Activated B cell treated with CpG ODN at 0.5 μM for 24 hours (primary cell): ENCODE measurements at places on chromosomes 7 and 10. TPM values are rescaled to one million over a fixed set of nuclear protein-coding genes. Genes with fewer than 3 reads are reported as not detected.

DNA sequence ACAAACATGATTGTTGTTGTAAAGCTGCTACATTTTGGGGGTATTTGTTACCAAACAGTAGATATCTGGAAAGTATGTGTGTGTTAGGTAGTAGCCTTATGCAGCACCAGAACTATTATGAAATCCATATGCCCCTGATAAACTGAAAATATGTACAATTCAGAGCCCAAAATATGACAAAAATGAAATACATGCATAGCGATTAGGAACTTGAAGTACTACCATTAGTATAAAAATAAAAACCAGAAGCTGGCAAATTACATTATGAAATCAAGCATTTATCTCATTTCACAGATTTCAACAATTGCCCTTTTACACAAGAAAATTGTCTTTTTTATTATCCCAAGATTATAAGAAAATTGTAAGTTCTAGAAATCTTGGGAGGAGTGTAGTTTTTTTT is 33.9 kb downstream of the SLC26A5 start:
- no peak for DNase-seq

DNA sequence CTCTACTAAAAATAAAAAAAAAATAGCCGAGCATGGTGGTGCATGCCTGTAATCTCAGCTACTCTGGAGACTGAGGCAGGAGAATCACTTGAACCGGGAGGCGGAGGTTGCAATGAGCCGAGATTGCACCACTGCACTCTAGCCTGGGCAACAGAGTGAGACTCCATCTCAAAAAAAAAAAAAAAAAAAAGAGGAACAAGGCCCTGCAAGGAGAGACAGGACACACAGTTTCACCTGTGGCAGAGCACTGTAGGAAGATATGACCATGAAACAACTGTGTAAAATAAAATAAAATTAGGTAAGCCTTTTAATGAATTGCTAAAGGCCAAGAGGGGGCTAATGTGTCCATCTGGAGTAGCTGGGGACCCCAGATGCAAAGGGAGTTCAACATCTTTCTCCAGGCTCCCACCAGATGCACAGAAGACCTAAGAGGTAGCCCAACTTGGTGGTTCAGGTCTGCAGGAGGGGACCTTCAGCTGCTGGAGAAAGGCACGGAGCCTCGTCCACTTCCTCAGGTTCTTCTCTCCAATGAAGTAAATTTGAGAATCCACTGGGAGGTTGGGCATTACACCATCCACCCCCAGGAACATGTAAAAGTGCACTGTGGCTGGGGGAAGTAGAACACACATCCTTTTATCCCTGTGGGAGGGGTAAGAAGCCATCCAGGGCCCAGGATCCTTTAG is 12.7 kb downstream of the PPIF start:
- DNase-seq, result no peak

- no peak for DNase-seq
These were observed at the start of gene TWIST1 for GRCh38 chr7:19117091-19117869. Gene TWIST1, minus strand, starts transcription at chr7:19117636. Its CDS starts 315 bp downstream, at chr7:19117321.

- DNase-seq, result no peak
These were observed 9.4 kb downstream of the PRSS58 start for GRCh38 chr7:142248166-142249160.

DNA sequence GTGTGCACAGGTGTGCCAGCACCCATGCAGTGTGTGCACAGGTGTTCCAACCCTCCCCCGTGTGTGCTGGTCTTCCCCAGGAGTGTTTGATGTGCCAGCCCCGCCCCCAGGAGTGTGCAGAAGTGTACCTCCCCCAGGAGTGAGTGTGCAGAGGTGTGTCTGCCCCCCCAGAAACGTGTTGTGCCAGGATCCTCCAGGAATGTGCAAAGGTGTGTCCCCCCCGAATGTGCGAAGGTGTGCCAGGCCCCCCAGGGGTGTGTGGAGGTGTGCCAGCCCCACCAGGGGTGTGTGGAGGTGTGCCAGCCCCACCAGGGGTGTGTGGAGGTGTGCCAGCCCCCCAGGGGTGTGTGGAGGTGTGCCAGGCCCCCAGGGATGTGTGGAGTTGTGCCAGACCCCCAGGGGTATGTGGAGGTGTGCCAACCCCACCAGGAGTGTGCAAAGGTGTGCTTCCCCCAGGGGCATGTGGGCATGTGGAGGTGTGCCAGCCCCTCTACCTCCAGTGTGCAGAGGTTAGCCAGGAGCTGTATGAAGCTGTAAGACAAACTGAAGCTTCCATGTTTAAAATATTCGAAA is 33.2 kb downstream of the CHST15 start:
- DNase-seq, result no peak

DNA sequence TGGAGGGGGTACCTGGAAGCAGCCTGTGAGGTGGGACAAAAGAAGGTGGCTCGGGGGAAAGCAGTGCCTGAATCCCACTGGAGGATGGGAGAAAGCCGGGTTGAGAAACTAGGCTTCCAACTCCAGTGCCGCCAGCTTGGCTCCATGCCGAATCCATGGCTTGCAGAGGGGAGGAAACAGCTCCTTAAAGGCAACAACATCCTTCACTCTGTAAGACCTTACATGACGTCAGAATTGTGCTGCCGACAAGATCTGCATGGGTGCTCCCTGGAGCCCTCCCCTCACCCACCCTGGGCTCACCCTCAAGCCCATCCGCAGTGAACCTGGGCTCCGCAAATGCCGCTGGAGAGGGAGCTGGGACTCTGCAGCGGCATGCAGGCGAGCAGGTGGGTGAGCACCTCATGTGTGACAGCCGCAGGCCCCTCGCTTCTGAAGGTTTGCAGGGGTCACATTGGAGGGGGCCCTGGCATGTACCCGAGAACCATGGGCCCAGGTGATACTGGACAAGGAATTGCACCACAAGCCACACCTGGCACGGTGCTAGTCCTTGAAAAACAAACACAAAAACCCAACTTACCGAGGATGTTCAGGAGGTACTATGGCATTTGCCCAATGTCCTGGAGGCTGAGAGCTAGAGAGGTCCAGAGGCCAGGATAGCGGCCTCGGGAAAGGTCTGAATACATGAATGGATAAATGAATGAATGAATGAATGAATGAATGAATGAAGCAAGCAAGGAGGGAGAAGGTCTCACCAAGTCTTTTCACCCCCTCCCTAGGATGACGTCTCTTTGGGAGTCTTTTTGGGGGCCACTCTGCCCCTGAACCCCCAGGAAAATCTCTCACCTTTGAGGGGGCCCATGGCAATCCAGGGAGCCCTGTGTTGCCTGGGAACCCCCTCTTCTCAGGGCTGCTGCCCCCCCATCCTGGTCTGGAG is 238.6 kb upstream of the SHH start:
- no peak for DNase-seq

- DNase-seq, result no peak
These were observed 53.8 kb downstream of the PANK1 start for GRCh38 chr10:89591111-89591795.

Gene CACUL1
- 19.8 and 27.1 TPM in 2 replicates for total RNA-seq

- DNase-seq, result no peak
These were observed 9.0 kb upstream of the ADCYAP1R1 start for GRCh38 chr7:31043051-31043471.

GRCh38 chr10:57849691-57850357 is 417.9 kb downstream of the IPMK start:
- DNase-seq, result no peak

DNA sequence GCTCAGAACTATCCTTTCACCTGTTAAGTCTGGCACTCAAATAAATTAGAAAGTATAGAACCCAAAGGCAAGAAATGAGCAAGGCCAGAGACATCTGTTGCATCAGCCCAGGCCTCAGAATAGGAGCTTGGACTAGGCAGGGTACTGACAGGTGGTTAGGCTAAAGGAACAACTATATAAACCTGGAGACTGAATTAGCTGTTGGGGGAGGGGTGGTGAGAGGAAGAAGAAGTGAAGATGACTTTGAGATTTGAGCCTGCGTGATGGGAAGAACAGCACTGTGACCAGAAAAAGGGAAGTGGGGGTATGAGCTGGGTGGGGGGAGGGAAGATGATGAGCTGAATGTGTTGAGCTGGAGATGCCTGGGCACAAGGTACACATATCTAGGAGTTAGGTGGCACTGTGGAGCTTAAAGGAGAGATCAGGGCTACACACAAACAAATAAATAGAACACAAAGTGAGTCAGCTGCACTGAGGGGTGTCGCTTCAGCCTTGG is 244.7 kb downstream of the PTEN start:
- no peak for DNase-seq

Gene TMEM130
- 0.31 TPM in 1 of 2 replicates, not detected in the other for total RNA-seq

- DNase-seq, result no peak
These were observed 16.2 kb downstream of the SVIL start for GRCh38 chr10:29618341-29619171.

GRCh38 chr10:15725603-15726002 is 5.9 kb upstream of the ITGA8 start:
- no peak for DNase-seq

Gene NAT16
- not detected in 2 replicates for total RNA-seq
